ENCODE measurements at places on chromosomes 7 and 10. TPM values are rescaled to one million over a fixed set of nuclear protein-coding genes. Genes with fewer than 3 reads are reported as not detected.

GIMAP6 gene
- 124 TPM for total RNA-seq

SLC16A9 gene
- total RNA-seq: 0.09 TPM

- no peak for DNase-seq
- no peak overlapping the region for H3K27ac ChIP-seq
- peaks cover 2% of the 10 kb centered on the region for H3K4me1 ChIP-seq
- H3K36me3 ChIP-seq: no peaks in the 10 kb centered on the region
- H3K4me3 ChIP-seq: no peak overlapping the region
- peaks cover 9% of the 10 kb centered on the region for H3K27me3 ChIP-seq
Observed at GRCh38 chr7:156063241-156063810, 251.1 kb upstream of the SHH start.

GRCh38 chr10:43965918-43966570 lies 317.4 kb upstream of the ZNF32 start:
- H3K4me3 ChIP-seq: no peak overlapping the region
- H3K27ac ChIP-seq: no peak overlapping the region
- H3K36me3 ChIP-seq: no peaks in the 10 kb centered on the region
- H3K27me3 ChIP-seq: peaks cover 45% of the 10 kb centered on the region
- peaks cover 14% of the 10 kb centered on the region for H3K4me1 ChIP-seq
- DNase-seq: no peak

GRCh38 chr10:75140246-75140645 lies 28.8 kb downstream of the SAMD8 start:
- no peak for DNase-seq
- H3K36me3 ChIP-seq: peaks cover 3% of the 10 kb centered on the region
- no peaks in the 10 kb centered on the region for H3K27me3 ChIP-seq
- no peak overlapping the region for H3K27ac ChIP-seq
- H3K4me3 ChIP-seq: no peak overlapping the region

Measured in activated naive CD8-positive, alpha-beta T cell treated with anti-CD3 and anti-CD28 coated beads, Interleukin-2, amount 10 ng/mL, durations not matched to agents 7 days and 5 days (primary cell).